ENCODE measurements at places on chromosomes 6 and 20.

DNA sequence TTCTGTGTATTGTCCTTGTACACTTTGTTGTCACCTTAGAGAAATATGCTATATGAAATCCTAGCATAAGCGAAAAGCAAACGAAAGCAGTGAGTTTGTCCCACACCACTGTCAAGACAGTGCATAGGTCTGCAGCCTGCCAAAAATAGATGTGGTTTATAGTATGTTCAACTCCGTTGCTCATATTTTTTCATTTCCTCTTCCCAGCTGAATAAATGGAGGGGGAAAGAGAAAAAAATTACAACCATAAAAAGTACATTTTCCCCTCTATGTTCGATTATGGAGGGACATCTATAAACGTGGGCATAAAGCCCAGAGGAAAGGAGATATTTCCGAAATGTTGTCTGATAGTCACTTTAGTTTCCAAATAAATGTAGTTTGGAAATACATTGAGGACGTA is 25.8 kb downstream of the PRL start:
- no peaks in the 10 kb centered on the region for H3K27me3 ChIP-seq
- H3K27ac ChIP-seq: no peak overlapping the region
- H3K4me1 ChIP-seq: no peaks in the 10 kb centered on the region
- no peaks in the 10 kb centered on the region for H3K36me3 ChIP-seq
- no peak for DNase-seq

- H3K4me3 ChIP-seq: peak overlapping the region; percentile 66
- H3K27ac ChIP-seq: peak overlapping the region; percentile 79
- peaks cover 19% of the 10 kb centered on the region for H3K27me3 ChIP-seq
Observed at GRCh38 chr20:2742934-2743559, 50.5 kb downstream of the EBF4 start.

- H3K27ac ChIP-seq: no peak overlapping the region
- DNase-seq: no peak
- H3K36me3 ChIP-seq: peaks cover 4% of the 10 kb centered on the region
- H3K4me1 ChIP-seq: peaks cover 25% of the 10 kb centered on the region
Observed at GRCh38 chr6:52360028-52360427, 1.9 kb upstream of the PAQR8 start.

DNA sequence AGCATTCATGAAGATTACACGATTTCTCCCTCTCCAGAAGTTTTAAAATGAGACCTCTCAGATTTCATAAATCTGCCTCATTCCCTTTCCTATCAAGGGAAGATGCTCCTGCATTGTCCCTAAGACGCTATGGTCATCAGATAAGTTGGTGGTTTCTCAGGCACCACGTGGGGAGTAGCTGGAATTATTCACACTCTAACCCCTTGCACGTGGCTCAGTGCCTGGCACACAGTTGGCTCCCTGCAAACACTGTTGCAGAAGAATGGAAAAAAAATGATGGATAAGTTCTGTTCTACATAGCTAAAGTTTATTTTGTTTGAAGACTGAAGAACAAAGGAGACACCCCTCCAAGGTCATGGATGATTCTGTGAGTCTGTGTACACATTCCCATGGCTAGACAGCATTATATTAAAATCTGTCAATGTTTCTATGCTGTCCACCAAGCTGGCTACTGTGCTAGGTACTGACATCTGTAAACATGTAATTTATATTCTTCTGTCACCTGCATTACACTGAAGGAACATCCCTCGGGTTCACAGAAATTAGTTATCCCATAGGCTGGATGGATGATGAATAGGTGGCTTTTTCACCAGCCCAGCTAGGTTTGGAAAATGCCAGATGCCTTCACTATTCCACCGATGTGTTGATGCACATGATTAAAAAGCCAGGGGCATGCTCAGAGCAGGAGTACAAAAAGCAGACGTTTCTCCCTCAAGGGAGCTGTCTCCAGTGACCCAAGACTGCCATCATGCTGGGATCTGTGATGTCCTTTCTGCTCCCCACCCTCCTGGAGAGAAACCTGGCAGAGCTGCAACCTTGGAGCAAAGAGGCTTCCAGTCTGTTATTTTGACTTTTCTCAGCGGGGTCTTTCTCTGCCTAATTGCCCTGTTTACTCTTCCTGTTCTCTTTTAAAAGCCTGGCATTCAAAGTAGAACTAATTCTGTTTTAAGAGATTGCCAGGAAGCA is 610.5 kb downstream of the UTRN start:
- no peak overlapping the region for H3K27ac ChIP-seq
- peaks cover 5% of the 10 kb centered on the region for H3K27me3 ChIP-seq
- no peak for DNase-seq
- H3K4me1 ChIP-seq: no peaks in the 10 kb centered on the region
- H3K36me3 ChIP-seq: no peaks in the 10 kb centered on the region

GRCh38 chr20:12528591-12529041 is 480.2 kb upstream of the SPTLC3 start:
- H3K4me3 ChIP-seq: no peak overlapping the region
- no peaks in the 10 kb centered on the region for H3K36me3 ChIP-seq
- no peak overlapping the region for H3K27ac ChIP-seq
- H3K27me3 ChIP-seq: no peaks in the 10 kb centered on the region

DNA sequence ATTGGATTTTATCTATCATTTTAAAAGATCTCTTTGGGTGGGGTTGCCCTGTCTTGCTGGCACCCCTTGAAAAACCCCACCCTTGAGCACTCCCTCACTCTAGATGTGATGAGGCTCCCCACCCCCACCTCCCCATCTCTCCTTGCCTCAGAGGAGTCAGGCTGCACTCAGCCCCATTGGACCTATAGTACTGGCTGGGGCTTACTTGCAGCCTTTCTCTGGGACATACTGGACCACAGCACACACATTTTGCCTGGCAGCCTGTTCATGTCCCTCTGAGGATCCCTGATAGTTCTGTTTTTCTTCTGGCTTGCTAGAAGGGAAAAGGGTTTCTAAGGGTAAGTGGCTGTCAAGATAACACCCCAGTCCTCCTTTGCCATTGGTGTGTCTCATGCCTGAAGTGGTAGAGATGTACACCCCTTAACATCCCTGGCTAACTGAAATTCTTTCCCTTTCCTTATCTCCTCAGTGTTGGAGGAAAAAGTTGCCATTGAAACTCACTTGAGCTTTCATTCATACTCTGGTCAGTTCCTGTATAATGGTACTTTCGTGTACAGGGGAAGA is 553.4 kb upstream of the CITED2 start:
- H3K27ac ChIP-seq: no peak overlapping the region
- H3K4me1 ChIP-seq: no peaks in the 10 kb centered on the region

GRCh38 chr6:13712599-13712898 is 914 bp upstream of the RANBP9 start:
- H3K4me3 ChIP-seq: peak overlapping the region; percentile 96
- no peak for DNase-seq
- H3K27me3 ChIP-seq: no peaks in the 10 kb centered on the region
- peak overlapping the region; percentile 98 for H3K27ac ChIP-seq
- peaks cover 8% of the 10 kb centered on the region for H3K36me3 ChIP-seq

- DNase-seq: no peak
- no peak overlapping the region for H3K27ac ChIP-seq
- H3K36me3 ChIP-seq: no peaks in the 10 kb centered on the region
- H3K4me3 ChIP-seq: no peak overlapping the region
Observed at GRCh38 chr6:79269877-79270276, 35.4 kb upstream of the HMGN3 start.

DNA sequence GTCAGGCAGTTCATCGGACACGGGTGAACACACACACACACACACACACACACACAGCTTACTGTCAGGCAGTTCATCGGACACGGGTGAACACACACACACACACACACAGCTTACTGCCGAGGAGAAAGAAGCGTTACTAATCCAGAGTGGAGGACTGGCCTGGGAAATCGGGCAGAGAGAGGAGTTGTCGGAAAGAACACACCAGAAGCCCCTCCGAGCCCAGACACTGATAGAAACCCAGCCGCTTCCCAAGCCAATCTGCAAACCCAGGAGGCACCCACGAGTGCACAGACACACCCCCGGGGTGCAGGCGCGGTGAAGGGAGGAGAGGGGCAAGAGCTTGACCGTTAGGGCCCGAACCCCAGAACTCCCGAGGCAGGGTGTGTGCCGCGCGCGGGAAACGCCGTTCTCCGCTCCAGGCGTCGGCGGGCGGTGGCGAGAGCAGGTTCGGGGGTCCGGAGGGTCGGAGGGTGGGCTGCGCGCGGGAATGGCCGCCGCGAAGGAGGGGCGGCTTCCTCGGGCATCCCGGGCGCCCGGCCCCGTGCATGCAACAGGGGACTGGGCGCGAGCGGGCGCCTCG is 636 bp downstream of the ELOVL2 start:
- peaks cover 6% of the 10 kb centered on the region for H3K4me1 ChIP-seq
- H3K4me3 ChIP-seq: peak overlapping the region; percentile 53
- no peak for DNase-seq

GRCh38 chr6:163702736-163703135 is 288.2 kb downstream of the QKI start:
- no peak overlapping the region for H3K27ac ChIP-seq
- H3K27me3 ChIP-seq: peaks cover 2% of the 10 kb centered on the region
- no peaks in the 10 kb centered on the region for H3K36me3 ChIP-seq
- H3K4me1 ChIP-seq: no peaks in the 10 kb centered on the region

DNA sequence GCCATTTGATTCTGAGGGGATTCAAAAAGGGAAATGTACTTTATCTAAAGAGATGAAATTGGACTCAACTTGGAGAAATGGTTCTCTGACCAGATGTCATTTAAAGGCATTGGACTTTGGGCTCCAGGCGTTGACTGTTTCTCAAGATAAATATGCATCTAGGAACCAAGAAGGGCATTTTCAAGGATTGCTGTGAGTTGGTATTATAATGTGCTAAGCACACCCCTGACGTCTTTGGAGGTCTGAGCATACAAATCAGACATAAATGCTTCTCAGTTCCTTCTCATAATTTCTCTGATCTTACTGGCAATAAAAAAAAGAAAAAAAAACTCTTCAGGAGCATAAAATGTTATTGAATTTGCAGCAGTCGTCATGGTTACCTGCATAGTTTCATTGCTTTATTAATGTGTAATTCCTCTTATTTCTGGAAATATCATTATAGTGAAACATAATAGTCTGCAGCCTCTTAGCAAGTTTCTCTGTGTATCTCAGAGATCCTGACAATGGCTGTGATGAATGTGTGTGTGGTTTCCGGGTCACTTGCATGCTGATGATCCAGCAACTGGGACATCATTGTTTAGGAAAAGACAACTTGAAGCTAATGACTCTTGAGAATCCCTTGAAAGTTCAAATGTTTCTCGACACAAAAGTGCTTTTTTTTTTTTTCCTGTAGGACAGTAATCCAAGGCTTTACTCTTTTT is 136.0 kb downstream of the AIG1 start:
- no peak for DNase-seq

DNA sequence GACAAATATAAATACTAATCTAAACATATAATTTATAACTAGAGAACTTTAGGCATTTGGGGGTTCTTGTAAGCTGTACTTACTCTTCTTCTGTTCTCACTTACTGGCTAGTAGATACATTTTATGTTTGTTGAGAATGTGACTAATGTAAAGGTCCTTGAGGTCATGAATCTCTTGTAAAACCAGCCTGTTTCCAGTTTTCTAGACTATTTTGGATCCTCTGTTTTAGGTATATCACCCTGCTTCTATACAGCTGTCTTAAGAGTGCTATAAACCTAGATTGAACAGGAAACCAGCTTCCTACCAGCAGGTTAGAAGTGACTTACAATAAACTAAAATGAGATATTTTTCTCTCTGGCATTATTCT is 134.2 kb downstream of the PLCB4 start:
- no peak overlapping the region for H3K4me3 ChIP-seq
- no peak overlapping the region for H3K27ac ChIP-seq
- no peaks in the 10 kb centered on the region for H3K4me1 ChIP-seq
- no peaks in the 10 kb centered on the region for H3K27me3 ChIP-seq
- no peaks in the 10 kb centered on the region for H3K36me3 ChIP-seq
- DNase-seq: no peak

DNA sequence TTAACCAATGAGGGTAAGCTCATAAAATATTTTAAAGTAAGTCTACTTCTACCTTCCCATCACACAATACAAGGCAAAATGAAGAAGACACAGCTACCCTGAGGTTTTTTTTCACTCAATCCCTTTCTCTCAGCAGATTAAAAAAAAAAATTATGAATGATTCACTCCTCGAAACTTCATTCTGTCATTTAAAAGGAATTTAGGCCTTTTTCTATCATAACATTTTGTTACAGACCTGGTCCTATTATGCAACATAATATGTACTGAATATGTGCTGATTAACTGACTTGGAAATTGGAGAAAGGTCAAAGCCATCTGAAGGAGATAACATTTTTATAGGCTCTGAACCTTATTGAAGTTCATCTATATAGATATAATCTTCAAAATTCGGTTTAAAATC is 45.5 kb downstream of the PRL start:
- H3K27me3 ChIP-seq: no peaks in the 10 kb centered on the region
- no peaks in the 10 kb centered on the region for H3K4me1 ChIP-seq
- no peak for DNase-seq
- H3K36me3 ChIP-seq: no peaks in the 10 kb centered on the region

GRCh38 chr6:143361536-143362191 is 88.8 kb downstream of the ADAT2 start:
- no peaks in the 10 kb centered on the region for H3K36me3 ChIP-seq
- peaks cover 7% of the 10 kb centered on the region for H3K27me3 ChIP-seq
- H3K4me3 ChIP-seq: no peak overlapping the region
- no peaks in the 10 kb centered on the region for H3K4me1 ChIP-seq

GRCh38 chr20:5504061-5504739 is 187.4 kb upstream of the PROKR2 start:
- DNase-seq: no peak
- H3K36me3 ChIP-seq: no peaks in the 10 kb centered on the region
- H3K4me1 ChIP-seq: peaks cover 4% of the 10 kb centered on the region
- peaks cover 6% of the 10 kb centered on the region for H3K27me3 ChIP-seq

DNA sequence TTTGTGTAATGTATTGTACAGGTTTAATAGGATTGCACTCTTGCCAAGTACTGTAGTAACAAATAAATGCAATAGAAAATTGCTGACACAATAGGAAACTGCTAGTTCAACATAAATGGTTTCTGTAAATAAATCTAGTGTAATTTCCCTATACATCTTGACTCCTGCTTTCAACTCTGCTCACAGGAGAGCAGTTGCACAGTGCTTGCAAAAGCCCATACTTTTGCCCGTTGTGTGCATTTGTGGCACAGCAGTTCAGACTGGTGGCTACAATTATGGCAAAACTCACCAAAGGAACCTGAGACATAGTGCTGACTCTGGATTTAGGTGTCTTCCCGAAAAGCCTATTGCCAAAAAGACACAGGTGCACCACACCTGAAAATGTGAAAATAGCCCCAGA is 953.3 kb upstream of the SLC35B3 start:
- no peak overlapping the region for H3K27ac ChIP-seq
- no peak for DNase-seq
- H3K27me3 ChIP-seq: no peaks in the 10 kb centered on the region
- H3K36me3 ChIP-seq: no peaks in the 10 kb centered on the region

GRCh38 chr6:106451439-106451838 is 90.9 kb downstream of the CRYBG1 start:
- no peaks in the 10 kb centered on the region for H3K36me3 ChIP-seq
- H3K4me3 ChIP-seq: no peak overlapping the region
- peaks cover 5% of the 10 kb centered on the region for H3K27me3 ChIP-seq
- DNase-seq: no peak
- H3K4me1 ChIP-seq: peaks cover 8% of the 10 kb centered on the region

- H3K27me3 ChIP-seq: no peaks in the 10 kb centered on the region
- H3K4me3 ChIP-seq: no peak overlapping the region
- H3K4me1 ChIP-seq: peaks cover 34% of the 10 kb centered on the region
- H3K27ac ChIP-seq: peak overlapping the region; percentile 11
- peaks cover 11% of the 10 kb centered on the region for H3K36me3 ChIP-seq
- DNase-seq: peak; percentile 66
Observed at GRCh38 chr6:156912431-156912830, 135.3 kb downstream of the ARID1B start.

All from activated CD4-positive, alpha-beta T cell treated with anti-CD3 and anti-CD28 coated beads, Interleukin-2, amount 10 ng/mL, durations not matched to agents 24 days and 14 days (primary cell).